ENCODE measurements at places on chromosomes 3 and 15. TPM values are rescaled to one million over a fixed set of nuclear protein-coding genes. Genes with fewer than 3 reads are reported as not detected.

Gene CFAP92
- 3.7 TPM for total RNA-seq

DNA sequence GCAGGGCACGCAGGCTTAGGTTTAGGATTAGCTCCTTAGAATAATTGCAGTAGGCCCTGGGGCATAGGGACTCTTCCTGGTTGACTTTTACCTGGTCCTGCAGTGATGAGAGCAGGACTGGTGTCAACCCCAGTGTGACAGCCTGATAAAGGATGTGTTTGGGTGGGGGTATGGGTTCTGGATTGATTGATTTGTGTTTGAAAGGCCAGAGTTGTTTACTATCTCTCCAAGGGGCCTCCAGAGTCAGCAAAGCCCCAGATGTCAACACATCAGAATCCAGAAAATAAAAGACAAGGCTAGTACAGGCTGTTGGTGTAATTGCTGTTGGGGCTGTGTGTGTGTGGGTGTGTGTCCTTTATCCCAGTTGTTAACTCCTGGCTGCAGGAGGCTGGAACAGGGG is 122.3 kb downstream of the CHRNA7 start:
- H3K27ac ChIP-seq: no peak overlapping the region
- H3K36me3 ChIP-seq: no peaks in the 10 kb centered on the region
- H3K4me1 ChIP-seq: no peaks in the 10 kb centered on the region
- DNase-seq: no peak

- no peaks in the 10 kb centered on the region for H3K27me3 ChIP-seq
- peaks cover 6% of the 10 kb centered on the region for H3K4me1 ChIP-seq
Measured at GRCh38 chr3:152444029-152444641, 175.4 kb downstream of the MBNL1 start.

- H3K4me3 ChIP-seq: no peak overlapping the region
- H3K27me3 ChIP-seq: no peaks in the 10 kb centered on the region
- no peak for DNase-seq
- no peaks in the 10 kb centered on the region for H3K36me3 ChIP-seq
Measured at GRCh38 chr3:107025961-107026360, 351.3 kb upstream of the CCDC54 start.
